ENCODE measurements at places on chromosomes 11 and 22.

GRCh38 chr11:11081288-11081687, 223.4 kb upstream of the ZBED5 start:
- no peak for DNase-seq

GRCh38 chr22:44752285-44753188, at the start of gene ARHGAP8:
Gene ARHGAP8 (plus strand): TSS chr22:44752575. CDS start chr22:44786528, 33,953 bp downstream.
- DNase-seq, result no peak

DNA sequence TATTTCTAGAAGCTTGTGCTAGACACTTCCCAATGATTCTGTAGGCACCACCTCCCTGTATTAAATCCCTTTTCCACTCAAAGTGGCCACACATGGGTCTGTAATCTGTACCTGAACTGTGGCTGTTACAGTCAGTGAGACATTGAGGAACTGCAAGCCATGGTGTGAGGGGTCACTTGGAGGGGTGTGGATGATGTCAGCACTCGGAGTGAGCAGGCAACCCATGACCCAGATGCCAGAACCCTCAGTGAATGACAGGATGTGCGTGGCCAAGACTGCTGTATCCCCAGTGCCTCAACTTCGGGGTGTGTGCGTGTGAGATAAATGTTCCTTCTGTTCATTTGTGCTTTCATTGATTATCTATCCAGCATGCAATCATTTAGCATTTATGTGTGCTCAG, 14.7 kb upstream of the SHANK3 start:
- no peak for DNase-seq

GRCh38 chr11:114215428-114215827, 80.8 kb upstream of the NNMT start:
- no peak for DNase-seq

DNA sequence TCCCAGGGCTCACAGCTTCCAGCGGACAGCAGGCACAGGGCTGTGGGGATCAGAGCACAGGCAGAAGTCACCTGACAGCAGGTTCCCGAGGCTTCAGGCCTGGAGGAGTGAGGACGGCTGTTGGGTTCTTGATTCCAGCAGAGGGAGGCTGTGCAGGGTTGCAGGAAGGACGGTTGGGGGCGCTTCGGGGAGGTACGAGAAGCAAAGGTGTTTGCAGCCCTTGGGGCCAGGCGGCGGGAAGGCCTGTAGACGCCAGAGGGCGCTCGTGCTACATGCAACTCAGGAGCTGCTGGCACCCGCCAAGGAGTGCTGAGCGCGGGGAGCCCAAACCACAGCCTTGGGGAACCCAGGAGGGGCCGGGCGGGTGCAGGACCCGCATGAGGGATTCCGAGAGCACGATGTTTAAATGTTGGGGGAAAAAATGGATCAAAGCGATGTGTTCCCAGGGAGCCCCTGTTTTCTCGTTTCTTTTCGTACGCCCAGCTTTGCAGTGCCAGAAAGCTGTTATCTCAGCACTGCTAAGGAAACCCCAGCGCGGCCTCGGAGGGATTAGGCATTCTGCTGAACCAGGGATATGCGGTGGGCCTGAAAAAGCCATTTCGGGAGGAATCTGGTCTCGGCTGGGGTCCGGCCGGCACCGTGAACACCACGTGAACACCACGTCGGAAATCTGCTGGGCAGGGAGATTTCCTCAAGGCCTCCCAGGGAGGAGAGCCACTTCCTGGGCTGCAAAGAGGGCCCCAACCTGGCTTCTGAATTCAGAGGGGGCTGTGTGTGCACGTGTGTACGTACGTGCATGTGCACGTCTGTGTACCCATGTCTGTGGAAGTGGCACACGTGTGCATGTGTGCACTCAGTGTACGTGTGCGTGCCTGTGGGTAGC, 88.1 kb downstream of the KCNQ1 start:
- DNase-seq, result peak; percentile 79

- DNase-seq, result no peak
Observed at GRCh38 chr11:33021501-33021900, 5.8 kb downstream of the DEPDC7 start.

GRCh38 chr11:69491071-69492031, 9.9 kb downstream of the LINC01488 start:
- no peak for DNase-seq

DNA sequence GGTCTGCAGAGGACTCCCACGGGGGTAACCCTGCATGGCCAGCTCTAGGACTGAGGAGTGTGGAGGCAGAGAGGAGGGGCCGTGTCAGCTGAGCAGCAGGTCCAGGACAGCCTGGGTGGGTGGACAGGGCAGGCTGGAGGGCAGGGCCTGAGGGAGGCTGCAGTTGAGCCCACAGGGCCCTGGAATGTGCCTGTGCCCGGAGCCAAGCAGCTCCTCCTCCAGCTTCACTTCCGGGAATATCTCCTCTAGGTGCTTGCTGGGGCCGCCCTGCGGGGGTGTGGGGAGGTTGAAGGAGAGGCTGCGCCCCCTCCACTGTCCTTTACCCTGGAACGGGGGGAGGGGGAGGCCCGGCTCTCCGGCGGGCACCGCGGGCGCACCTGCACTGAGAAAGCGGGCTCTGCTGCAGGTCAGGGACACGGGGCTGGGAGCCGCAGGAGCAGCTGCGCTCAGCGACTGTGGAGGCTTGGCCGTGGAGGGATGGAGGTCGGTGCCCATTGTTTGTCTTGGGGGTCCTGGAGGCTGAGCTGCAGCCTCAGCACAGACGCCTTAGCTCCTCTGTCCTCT, 1293.2 kb downstream of the BRD1 start:
- no peak for DNase-seq

DNA sequence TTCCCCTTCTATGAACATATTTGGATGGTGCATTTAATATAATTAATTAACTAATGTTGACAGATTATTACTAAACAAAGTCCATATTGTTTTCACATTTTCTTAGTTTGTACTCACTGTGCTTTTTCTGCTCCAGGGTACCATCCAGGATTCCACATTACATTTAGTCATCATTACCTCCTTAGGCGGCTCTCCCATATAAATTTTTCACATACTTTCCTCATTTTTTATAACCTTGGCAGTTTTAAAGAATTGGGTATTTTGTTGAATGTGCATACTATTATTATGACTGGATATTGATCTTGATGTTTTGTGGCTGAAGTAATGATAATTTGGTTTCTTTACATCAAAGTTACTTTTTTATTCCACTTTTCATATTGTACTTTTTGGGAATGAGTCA, 755.6 kb upstream of the ANO3 start:
- DNase-seq, result no peak

DNA sequence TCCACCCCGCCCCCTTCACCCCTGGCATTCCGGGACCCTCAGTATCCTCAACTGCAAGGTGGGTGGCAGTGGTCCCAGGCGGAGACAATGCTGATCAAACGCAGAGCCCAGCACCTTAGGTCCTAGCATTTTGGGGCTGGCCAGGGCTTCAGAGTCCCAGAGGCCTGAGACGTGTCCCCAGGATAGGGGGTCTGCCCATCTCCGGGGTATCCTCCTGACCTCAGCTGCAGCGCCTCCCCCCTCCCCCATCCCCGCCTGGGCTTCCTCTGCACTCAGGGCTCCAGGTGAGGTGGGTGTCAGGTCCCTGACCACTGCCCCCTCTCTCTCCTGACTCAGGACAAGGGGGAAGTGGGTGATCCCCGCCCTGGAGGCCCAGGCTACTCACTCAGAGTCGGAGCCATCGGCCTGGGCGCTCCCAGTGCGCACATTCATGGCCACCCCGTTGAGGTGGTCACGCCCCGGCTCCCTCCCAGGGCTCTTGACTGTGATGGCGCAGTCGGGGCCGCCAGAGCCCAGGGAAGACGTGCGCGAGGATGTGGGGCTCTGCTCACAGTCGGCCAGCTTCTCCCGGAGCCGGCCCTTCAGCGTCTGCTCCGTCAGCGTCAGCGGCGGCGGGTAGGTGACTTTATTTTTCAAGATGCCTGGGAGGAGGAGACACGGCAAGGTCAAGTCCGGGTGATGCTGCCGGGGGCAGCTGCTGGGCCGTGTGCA, 28.3 kb downstream of the TRMU start:
- DNase-seq, result no peak

DNA sequence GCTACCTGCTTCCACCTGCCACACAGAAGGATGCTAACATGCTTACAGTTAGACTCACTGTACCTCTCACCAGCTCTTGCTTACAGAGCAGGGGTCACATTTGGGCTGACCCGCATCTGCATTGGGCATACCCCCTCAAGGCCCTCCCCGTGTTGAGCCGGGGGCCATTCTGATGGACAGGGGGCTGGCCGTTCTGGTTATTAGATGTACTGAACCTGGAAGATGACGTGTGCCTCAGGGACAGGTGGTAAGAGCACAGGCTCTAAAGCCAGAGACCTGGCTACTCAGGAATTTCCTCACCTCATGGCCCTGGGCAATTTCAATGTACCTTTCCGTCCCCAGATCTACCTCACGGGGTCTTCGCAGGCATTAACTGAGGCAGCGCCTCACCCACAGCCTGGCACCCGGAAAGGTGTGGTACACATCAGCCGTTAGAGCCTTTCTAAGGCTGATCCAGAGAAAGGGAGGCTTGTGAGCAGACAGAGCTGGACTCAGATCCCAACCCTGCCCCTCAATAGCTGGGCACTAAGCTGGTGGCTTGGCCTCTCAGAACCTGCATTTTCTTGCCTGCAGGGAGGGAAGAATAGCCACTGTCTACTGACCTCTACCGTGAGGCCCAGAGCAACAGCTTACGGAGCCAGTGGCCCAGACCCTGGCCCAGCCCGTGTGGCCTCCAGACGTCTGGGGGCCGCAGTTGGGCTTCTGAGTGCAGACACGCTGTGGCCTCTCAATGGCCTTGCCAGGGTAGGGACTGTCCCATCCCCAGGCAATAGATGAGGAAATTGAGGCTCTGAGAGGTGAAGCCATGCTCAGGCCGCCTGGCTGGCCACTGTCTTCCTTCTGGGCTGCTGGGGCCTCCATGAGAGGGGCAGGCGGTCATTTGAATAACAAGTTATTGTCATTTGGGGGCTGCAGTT, 100.6 kb downstream of the MORC2 start:
- DNase-seq, result no peak

DNA sequence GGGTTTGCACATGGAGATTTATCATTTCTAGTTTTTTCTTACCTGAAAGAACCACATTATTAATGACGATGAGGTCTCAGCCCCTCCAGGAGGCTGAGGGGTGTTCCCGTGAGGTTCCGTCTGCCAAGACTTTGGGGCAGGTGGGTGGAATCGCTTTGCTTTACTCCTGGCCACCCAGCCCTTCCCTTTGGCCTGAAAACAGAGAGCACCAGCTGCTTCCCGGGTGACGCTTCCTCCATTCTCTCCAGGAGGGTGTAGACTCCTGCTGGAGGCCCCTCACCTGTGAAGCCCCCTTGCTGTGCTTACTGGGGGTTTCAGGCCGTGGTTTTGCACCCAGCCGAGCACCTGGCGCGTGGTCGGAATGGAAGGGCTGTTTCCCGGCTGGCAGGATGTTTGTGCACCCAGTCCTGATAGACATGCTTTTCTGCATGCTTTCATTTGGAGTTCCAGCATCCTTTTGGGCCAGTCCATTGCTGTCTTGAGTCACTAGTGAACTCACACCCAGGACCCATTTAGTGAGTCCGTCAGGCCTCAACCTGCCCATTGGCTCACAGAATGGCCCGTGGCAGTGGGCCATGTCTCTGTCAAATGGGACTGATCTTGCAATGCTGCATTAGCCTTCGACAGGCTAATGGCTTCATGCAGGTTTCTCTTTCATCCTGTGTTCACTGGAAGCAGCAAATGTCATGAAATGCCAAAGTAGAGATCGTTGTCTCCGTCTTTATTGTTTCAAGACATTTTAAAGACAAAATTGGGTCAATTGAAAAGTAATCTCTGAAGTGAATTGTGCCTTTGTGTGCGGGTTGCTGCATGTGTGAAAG, 360.8 kb downstream of the TBC1D22A start:
- DNase-seq, result no peak

GRCh38 chr22:21047730-21048129, 2.0 kb downstream of the LRRC74B start:
- DNase-seq, result no peak

- DNase-seq, result no peak
Observed at GRCh38 chr22:44473166-44473565, 24.9 kb downstream of the RTL6 start.

GRCh38 chr11:57646799-57647303, 2.9 kb downstream of the YPEL4 start:
- no peak for DNase-seq

DNA sequence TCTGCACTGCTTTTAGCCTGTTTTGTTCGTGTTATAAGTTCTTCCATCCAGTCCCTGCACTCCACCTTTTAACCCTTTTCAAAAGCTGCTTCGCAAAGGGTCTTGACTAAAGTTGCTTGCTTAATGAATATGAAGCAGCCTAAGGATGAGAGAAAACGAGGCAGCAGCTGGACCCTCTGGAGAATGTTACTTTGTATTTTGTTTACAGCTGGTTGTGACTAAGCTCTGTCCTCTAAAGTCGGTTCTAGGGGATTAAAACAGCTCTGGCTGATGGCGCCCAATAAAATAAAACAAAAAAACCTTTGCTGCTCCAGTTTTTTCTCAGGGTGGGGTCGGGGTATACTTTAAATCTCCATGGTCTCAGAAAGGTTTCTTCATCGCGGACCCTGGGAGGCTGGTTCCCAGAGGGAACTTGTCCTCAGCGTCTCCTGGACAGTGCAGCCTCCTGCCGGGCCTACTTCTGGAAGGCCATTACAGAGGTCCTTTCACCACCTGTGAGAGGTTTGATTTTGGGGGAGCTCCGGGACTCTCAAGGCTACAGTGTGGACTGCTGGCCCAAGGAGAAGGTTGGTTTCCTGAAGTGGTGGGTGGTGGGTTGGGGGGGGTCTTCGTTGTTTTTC, 836 bp upstream of the RBM4 start:
- DNase-seq, result no peak

GRCh38 chr11:79314906-79315689, 125.7 kb downstream of the TENM4 start:
- no peak for DNase-seq

DNA sequence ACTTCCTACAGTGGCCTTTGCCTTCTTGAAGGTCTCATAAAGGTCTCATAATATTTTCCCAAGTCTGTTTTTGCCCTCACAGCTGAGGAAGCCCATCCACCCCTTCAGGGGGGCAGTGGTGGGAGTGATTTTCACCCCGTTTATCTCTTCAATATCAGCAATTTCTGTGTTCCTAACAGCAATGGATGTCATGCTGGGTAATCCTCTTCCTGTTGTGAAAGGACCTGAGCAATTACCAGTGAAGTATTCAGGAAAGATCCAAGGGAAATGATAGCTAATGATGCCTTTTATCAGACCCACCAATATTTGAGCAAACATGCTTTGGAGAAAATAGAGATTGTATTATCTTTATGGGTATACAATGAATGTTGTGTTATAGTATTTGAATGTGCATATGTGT, 226.9 kb downstream of the INSC start:
- DNase-seq, result no peak

- no peak for DNase-seq
Observed at GRCh38 chr11:3195251-3196160, 23.1 kb downstream of the MRGPRG start.

DNA sequence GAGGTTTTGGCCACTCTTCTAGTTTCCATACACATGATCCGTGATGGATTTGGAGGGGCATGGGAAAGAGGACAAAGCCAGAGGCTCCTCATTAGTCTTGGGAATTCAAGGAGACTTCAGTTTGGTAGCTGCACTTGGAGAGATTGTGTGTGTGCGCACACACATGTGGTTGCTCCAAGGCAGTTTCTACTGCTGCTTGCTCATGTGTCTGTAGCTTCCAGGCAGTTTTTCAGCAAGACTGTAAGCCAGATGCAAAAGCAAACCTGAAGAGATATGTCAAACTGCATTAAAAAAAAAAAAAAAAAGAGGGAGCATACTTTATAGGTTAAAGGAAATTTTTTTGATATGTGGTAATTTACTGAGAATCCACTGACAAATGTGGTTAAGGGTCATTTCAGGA, 95.7 kb downstream of the OSBP2 start:
- no peak for DNase-seq

GRCh38 chr11:34433899-34434298, 4.8 kb upstream of the CAT start:
- DNase-seq, result no peak

GRCh38 chr11:38481391-38481790, 1883.4 kb upstream of the RAG2 start:
- DNase-seq, result no peak
